Cortex of kidney (tissue), 1 donor: ENCODE measurements at places on chromosomes 3 and 15.

DNA sequence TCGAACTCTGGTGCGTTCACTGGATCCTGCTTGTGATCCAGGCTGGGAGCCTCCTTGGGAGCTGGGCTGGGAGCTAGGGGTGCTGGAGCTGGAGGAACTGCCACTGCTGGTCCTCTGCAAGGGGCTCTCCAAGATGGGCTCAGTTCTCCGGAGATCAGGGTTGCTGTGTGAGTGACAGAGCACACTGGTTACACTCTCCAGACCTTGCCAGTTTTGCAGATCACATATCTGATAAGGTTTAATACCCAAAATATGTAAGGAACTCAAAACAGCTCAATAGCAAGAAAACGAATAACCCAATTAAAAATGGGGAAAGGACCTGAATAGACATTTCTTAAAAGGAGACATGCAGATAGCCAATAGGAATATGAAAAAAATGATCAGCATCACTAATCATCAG lies 84.2 kb upstream of the SLC2A2 start:
- DNase-seq: no peak

DNA sequence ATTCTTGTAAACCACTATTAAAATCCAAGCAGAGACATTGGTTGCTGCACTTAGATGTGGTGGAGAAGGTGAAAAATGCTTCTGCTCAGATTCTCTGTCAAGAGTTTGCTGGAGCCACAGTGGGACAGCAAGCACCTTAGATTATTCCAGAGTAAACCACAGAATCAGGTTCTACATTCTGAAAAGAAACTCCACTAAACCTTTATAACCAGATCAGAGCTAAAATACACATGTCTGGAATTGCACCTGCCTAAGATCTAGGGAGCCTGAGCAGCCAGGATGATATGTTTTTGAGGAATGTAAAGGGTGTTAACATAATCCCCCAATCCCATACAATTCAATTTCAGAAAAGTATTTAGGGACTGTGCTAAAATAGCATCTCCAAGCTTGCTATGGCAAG lies at the start of gene ZPLD1:
TSS of gene ZPLD1 (plus strand) at position 301 of the 400 bp plus-strand sequence. CDS start 3,473 bp downstream, outside the sequence.
- no peak for DNase-seq

DNA sequence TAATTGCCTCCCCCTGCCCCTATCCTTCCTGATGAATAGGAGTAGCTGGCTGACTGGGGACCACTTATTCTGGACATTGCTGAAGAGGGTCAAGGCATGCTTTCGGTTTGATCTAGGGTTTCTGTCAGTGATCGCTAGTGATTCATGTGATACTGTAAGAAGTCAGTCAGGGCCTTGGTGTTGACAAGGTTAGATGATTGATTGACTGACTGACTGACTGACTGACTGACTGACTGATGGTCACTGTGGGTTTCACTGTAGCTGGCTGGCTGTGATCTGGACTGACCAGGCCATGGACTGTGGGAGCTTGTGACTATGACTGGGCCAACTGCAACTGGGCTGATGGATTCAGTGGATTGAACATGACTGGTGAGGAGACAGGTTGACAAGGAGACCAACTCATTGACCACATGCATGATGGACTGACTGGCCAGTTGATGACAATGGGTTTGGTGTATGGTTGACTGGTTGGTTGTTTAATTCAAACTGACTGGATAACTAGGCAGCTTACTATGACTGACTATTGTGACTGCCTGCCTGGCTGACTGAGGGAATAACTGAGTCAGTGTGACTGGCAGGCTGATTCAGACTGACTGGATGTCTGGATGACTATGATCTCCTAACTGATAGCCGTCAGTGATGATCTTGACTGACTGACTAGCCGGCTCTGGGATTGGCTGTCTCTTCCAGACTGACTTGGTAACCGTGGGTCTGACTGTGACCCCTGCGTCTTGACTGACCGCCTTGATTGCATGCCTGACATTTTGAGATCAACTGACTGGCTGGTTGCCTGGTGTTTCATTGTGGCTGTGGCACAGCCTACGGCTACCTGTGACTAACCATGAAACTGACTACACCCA lies 509.9 kb downstream of the SHQ1 start:
- no peak for DNase-seq

DNA sequence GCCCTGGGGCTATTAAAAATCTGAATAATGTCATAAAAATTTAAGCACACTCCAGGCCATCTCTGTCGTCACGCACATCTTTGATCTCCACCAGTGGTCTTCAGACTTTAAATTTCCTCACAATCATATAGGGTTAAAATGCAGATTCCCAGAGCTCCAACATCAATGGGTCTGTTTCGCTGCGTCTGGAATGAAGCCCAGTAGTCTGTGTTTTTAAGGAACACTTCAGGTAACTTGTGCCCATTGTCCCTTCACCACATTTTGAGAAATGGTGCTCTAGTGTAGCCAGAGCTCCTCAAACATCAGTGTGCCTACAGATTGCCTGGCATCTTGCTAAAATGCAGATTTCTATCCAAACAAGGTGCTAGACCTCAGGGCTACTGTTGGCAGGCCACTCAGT lies 9.8 kb downstream of the SEMA6D start:
- no peak for DNase-seq

GRCh38 chr15:62020576-62021160 lies 39.6 kb downstream of the VPS13C start:
- no peak for DNase-seq

DNA sequence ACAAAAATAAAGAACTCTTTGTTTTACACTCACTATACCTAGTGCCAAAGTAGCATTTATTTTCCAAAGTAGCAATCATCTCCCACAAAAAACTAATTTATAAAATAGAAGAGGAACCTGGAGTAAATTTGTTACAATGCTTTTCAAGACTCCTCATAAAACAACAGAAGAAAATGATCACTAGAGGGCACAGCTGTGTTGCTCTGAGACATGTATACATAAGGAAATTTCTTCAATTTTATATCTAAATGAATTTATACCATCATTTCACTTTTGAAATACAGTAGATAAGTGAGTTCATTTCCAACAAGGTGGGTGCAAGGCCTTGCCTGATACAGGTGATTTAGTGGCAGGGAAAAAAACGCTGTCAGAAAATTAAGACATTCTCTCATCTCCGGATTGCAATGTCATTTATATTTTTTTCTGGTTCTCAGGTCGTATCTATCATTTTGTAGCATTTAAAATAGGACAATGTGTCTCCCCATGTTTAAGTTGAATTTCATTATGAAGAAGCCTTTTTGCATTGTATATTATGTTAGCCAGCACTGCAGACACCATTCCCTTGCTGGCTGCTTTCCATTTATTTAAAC lies 25.3 kb upstream of the ARHGEF26 start:
- no peak for DNase-seq

DNA sequence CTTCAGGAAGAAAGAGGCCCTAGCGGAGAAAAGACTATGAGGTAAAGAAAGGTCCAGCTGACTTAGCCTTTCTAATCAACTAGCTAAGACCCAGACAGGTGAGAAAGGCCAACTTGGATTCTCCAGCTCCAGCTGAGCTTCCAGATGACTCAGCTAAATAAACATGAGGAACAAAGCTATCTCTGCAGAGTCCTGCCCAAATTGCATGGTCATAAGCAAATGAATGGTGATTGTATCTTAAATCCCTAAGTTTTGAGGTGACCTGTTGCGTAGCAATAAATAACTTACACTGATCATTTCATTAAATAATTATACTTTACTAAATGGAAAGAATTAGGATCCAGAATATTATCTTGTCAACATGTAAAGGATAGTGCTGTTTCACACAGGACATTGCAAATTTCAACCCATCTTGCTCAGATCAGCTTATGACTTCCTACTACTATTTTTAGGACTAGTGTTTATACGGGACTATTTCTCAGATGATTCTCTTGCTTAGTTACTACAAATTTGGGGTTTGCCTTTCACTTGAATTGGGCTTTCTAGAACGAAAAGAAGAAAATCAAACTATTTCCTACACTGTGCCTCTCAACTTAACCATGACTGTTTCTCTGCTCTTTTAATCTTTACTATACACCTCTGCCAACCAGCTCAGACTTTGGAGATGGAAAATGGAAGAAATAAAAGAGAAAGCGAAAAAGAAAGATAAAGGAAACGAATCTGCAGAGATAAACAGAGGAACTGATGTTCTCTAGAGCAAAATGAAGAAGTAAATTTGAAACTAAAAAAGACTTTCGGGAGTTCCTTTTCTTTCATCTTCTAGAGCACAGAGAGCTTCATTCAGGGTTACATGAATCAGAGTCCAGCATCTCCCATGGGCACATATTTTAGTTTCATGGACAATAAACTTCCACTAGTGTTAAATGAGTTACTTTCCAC lies 6.6 kb upstream of the ADGRG7 start:
- DNase-seq: no peak
